ENCODE measurements at places on chromosomes 4 and X.

GRCh38 chrX:51151734-51152133 lies 180.9 kb upstream of the NUDT10 start:
- DNase-seq, result no peak

DNA sequence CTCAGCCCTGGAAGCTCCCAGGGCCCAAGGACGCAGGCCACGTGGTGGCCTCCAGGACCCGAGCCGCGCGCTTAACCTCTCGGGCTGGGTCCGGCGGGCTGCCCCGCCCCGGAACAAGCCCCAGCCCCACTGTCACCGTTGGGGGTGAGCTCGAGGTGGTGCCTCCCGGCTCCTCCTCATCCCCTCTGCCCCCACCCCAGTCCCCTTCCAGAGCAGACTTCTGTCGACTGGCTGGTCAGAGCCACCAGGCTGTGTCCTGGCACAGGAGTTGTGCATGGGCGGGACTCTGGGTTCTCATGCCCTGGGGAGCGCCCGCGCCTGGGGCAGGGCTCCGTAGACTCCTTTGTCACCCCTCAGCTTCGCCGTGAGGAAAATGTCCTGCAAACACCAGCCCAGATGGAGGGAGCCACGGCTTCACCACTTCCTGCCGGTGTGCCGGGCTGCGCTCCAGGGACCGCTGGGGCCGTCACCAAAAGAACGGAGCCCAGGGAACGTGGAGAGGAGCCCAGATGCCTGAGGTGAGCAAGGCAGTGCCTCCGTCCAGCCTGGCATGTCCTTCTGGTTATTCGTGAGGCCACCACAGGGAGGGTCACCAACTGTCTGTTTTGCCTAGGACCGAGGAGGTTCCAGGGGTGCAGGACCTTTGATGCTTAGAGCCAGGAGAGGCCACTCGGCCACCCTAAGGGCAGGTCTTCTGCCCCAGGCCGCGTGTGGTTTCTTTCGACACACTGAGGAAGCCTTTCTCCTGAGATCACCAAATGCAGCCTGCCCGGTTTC lies 7.1 kb upstream of the RGS12 start:
- DNase-seq, result no peak

- DNase-seq, result no peak
Measured at GRCh38 chr4:56874923-56875322, 32.8 kb upstream of the REST start.

- DNase-seq, result no peak
Measured at GRCh38 chrX:37357436-37357835, 8.3 kb downstream of the PRRG1 start.

- DNase-seq, result no peak
Measured at GRCh38 chr4:146577111-146577510, 55.4 kb upstream of the SLC10A7 start.
